ENCODE measurements at places on chromosomes 13 and 19.

DNA sequence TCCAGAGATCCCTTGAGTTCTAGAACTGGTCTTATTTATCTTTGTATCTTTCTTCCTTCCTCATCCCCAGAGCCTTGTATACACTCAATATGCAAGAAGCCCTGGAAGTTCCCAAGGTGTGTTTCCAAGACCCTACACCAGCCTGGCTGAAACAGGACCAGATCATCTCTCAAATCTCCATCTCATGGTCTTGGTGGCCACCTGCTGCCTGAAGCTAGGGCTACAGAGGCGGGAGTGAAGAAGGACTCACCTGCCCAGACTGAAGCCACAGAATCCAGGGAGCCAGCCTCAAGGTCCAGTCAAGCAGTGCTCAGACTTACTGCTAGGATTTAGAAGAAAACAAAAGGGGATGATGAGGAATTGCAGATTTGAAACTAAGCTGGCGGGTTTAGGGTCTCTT is 6.1 kb upstream of the CYSLTR2 start:
- DNase-seq, result no peak

GRCh38 chr13:64723724-64724123 is 2506.4 kb downstream of the PCDH9 start:
- DNase-seq, result no peak

- no peak for DNase-seq
Measured at GRCh38 chr13:33639626-33640080, 178.3 kb upstream of the RFC3 start.

DNA sequence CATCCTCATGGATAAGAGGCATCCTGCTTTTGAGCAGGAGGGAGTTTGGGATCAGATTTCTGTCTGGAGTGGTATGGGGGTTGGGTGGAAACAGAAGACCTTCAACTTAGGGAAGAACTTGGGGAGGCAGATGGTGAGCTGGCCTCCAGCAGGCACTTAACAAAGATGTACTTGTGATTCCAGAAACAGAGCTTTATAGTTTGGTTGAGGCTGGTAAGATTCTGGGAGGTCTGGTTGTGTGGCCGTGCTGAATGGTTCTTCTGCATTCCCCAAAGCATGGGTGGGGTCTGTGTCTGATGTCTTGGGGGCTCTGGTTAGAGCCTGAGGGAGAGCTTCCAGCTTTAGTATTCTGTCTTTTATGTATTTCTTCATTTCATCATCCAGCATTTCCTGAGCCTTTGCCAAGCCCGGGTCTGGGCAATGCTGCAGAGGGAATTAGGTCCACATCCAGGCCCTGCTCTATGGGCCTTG is 4.8 kb downstream of the MEGF8 start:
- no peak for DNase-seq

- no peak for DNase-seq
Measured at GRCh38 chr13:81987159-81987558, 1646.2 kb upstream of the SPRY2 start.

- no peak for DNase-seq
Measured at GRCh38 chr13:110014719-110015118, 228.3 kb upstream of the IRS2 start.

DNA sequence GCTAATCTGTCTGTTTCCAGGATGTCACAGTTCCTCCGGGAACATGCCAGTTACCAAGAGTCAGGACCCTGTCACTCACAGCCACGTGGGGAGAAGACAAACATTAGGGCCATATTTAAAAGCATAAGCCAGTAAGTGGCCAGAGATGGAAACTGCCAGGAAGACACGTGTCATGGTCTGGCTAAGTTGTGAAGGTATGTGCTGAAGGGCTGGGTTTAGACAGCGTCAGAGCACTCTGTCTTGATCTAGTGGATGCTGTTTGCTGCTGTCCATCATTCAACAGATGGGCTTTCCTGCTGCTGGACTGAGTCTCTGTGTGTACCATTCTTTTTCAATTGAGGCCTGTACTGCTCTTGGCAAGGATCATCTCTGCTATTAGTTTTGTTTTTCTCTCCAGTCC is 128.6 kb downstream of the HS6ST3 start:
- DNase-seq, result no peak

DNA sequence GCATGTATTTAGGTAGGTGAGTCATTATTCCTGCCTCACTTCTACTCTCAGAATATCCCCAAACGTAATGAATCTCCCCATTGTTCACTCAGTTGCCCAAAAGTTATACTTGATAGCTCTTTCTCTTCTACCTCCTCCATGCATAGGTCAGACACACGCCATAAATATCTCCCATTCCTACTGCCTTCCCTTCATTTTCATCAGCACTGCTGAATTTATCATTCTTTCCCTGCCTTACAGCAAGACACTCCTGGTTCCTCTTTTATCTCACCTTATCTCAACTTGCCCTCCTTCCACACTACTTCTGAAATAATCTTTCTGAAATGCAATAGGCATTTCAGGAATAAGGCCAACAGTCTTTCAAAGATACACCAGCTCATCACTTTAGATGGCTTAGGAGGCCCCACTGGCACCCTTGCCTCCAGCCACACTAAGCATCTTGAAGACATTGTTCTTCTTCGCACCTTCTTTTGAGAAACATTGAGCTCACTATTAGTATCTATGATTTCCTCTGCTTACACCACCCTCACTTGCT is 333.9 kb downstream of the MYO16 start:
- DNase-seq, result no peak

DNA sequence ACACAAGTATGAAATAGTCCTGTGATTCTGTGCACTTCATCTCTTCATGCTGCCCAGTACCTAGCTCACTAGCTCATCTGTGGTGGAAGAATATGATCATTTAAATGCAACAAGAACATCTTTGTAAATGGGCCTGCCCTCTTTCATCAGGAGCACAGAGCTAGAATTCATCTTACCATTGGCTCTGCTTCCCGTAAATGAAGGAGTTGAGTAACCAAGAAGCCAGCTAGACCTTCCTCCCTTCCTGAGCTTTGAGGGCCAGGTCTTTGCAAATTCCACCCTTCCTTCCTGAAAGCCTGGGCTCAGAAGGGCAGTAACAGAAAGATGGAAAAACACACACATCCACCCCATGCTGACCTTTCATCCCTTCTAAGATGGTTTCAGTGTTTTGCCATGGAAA is 82.0 kb downstream of the FRY start:
- DNase-seq, result no peak

DNA sequence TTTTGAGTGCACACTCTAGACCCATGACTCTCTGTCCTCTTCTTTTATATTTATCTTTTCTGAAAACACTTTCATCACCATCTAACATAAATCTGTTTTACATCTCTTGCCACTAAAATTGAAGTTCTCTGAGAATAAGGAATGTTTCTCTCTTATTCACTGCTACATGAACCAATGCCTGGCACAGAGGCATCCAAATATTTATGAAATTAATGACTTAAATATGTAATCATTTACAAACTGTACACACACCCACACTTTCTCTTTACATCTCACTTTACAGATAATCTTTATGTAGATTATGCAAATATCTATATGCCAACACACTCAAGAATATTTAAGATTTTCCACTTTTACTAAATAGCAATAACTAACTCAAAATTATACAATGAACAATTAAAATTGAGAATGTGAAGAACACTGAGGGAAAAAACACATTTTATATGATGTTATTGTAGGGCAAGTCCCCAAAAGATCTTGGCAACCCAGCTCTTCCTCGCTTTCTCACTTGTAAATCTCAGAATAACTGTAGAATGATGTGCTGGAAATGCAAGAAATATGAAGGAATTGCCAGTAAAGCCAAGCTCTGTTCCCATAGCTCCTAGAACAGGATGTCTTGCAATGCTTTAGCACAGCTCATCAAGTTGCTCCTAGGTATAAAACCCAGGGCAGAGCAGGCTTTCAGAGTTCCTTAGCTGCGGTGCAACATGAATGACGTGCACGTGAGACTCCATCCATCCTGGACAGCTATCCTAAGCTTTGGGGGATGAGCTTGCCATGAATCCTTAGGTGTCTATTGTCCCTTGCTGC is 50.7 kb downstream of the UGGT2 start:
- DNase-seq, result no peak

- no peak for DNase-seq
Measured at GRCh38 chr13:29858667-29859066, 8.2 kb upstream of the UBL3 start.

GRCh38 chr19:20162821-20163220 is 4.2 kb upstream of the ZNF486 start:
- no peak for DNase-seq

GRCh38 chr13:27200413-27201070 is 28.9 kb upstream of the USP12 start:
- no peak for DNase-seq

DNA sequence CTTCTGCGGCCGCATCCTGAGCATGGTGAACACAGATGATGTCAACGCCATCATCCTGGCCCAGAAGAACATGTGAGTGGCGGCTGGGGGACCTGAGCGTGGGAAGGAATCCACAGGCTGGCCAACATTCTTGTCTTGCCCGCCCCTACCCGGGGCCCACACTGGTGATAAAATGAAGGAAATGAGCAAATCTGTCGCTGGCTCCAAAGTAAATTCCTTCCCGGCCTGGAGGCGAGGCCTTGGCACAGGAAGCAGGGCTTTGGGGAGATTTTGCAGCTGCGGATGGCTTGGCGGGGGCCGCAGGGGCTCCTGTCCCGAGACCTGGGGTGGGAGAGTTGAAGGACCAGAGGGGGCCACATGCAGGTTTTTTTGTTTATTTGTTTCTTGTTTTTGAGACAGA is 4.4 kb downstream of the KXD1 start:
- DNase-seq, result peak; percentile 38

DNA sequence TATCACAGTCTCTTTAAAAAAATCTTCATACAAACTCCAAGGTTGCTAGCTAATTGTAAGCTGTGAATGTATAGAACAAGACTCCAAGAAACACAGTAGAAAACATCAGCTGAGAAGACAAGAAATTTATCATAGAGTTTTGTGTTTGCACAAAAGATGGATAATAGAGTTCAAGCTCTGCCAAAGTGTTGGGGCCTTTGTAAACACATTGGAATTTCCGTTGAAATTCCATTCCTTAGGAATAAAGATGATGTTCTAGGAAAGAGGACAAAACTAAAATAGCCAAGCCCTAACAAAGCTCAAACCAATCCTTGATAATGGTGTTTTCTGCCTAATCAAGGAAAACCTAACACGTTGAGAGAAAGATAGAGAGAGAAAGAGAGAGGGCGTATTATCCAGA is 20.6 kb downstream of the LRRC63 start:
- DNase-seq, result no peak

- DNase-seq, result no peak
Measured at GRCh38 chr13:97188207-97188606, 33.9 kb upstream of the MBNL2 start.

DNA sequence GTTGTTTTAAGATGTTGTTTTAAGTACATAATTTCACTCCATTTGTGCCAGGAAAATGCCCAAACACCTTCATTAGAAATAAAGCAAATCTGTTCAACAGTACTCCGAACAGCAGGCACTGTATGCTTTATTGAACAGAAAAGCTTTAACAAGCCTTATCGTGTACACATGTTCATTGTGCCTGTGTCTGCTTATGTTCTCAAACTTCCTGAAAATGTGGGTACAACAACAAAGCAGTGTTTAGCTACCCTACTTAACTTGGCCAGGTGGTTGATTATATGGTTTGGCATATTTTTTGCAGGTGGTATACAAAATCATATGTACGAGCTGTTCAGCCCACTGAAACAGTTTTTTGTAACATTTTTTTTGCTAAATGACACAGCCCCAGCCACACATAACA is 718.0 kb downstream of the DACH1 start:
- no peak for DNase-seq

DNA sequence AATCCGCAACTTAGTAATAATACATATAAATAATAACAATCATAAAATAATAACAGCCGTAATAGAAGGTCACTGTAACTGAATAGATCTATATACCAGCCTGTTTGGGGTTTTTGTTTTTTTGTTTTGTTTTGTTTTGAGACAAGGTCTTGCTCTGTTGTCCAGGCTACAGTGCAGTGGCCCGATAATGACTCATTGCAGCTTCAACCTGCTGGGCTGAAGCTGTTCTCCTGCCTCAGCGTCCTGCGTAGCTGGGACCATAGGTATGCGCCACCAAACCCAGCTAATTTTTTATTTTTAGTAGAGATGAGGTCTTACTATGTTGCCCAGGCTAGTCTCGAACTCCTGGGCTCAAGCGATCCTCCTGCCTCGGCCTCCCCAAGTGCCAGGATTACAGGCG is 950 bp downstream of the IGSF23 start:
- DNase-seq, result no peak

GRCh38 chr13:71759651-71760511 is 107.1 kb downstream of the DACH1 start:
- no peak for DNase-seq

DNA sequence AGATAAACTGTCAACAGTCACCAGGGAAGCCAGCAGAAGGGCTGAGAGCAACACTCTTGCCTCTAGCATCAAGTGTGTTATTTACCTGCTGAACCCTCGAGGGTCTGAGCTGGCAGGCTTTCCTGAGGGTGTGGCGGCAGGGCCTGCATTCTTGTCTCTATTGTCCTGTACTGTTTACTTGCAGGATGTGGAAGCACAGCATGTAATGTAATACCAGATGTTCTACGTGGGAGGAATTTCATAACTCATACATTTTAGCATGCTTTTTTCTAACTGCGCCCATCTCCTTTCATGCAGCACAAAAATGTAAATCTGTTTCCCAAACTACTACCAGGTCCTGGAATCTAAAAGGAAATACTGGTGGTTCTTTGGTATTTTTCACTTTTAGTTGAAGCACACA is 153.1 kb downstream of the RGCC start:
- no peak for DNase-seq

GRCh38 chr13:85313761-85314503 is 485.3 kb downstream of the SLITRK6 start:
- DNase-seq, result no peak

GRCh38 chr19:43468354-43469159 is 3.1 kb upstream of the LYPD3 start:
- no peak for DNase-seq

DNA sequence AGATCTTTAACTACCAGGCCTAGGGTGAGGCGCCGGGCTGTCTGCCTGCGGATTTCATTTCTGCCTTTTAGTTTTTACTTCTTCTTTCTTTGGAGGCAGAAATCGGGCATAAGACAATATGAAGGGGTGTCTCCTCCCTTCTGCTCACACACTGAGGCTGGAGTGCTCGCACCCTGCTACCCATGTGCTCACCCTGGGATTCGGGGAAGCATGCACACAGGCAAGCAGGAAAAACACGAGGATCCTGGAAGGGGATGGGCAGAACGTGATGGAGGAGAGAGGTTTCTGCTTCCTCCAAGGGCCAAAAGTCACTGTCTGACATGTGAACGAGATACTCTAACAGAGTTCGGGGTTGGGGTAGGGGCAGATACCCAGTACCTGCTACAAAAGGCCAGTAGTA is 28.4 kb downstream of the ZNF823 start:
- no peak for DNase-seq

DNA sequence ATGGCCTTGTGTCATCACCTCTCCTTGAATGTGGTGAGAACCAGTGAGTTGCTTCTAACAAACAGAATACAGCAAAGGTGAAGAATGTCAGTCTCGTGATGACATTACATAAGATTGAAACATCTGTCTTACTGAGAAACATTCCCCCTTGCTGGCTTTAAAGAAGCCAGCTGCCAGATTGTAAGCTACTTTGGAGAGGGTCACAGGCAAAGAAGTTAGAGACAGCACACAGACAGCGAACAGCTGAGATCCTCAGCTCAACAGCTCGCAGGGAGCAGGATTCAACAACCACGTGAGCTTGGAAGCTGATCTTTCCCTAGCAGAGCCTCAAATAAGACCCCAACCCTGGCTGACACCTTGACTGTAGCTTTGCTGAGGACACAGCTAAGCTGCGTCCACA is 367.9 kb downstream of the LIG4 start:
- no peak for DNase-seq

- no peak for DNase-seq
Measured at GRCh38 chr13:43306372-43306771, 283.0 kb downstream of the DNAJC15 start.
